ENCODE measurements at places on chromosomes 4 and X.
A peak's percentile ranks its signal among the peaks of the same experiment; 100 is the strongest.

- DNase-seq, result peak; percentile 48
Observed at GRCh38 chr4:111883557-111883999, 261.7 kb upstream of the FAM241A start.

DNA sequence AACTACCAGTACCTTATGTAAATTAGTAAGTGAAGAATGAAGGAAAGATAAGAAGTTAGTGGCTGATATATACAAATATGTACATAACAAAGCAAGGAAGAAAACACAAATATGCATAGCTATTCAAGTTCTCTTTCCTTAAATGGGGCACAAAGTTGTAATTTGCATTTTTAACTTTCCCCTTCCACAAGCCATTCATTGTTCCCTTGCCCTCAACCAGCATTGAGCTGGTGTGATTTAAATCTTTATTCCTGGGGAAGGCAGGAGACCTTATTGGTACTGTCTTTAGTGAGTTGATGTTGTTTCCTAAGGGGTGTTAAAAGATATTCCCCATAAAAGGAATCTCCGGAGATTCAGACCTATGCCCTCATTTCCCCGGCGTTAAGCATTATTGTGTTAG is 735.3 kb downstream of the PCDH18 start:
- no peak for DNase-seq

DNA sequence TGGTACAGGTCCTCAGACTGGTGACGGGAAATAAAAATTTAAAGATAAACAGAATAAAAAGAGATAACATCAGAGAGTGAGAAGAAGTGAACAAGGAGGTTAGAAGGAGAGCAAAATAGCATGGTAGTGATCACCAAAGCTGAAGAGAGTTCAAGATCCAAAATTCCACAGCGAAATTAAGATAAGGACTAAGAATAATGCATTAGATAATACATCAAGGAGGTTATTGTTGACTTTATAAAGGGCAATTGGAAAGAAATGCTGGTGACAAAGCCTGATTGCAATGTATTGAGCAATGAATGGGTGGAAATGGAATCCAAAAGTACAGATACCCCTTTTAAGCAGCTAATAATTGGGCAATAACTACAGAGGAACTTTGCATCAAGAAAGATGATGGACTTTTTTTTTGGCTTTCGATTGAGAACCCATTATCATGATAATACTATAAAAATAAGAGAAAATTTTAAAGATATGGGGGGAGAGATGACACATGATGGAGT is 101.6 kb upstream of the MAP9 start:
- DNase-seq, result no peak

GRCh38 chr4:159682996-159683395 is 580.1 kb downstream of the RAPGEF2 start:
- DNase-seq, result no peak

DNA sequence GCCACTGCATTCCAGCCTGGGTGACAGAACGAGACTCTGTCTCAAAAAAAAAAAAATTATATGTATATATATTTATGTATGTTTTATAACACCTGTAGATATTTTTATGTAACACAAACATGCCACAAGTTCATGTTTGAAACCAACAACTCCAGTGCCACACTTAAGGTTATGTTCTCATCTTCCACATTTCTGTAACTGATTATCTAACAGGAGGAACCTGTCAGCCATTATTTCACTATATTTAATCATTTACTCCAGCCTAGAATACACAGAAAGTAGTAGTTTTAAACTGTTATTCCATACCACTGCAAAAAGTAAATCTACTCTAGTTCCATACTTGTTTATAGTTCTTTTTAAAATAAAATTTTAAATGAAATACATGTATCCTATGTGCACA is 32.3 kb downstream of the MCUB start:
- DNase-seq, result no peak

GRCh38 chrX:110432091-110432905 is 73.7 kb downstream of the RTL9 start:
- DNase-seq, result no peak

DNA sequence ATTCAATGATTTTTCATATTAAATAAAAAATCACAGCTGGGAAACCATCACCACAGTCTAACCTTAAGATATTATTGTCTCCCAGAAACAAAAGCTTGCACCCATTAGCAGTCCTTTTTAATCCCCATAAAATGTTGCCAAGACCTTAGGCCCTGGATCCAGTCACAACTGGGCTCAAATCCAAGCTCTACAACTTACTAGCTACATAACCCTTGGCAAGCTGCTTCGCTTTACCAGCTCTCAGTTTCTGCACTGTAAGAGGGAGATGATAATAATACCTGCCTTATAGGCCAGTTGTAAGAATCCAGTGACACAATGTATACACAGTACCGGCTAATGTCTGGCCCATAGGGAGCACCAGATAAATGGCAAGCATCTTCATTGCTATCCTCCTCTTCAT is 400.9 kb upstream of the FGF13 start:
- peak; percentile 3 for DNase-seq

DNA sequence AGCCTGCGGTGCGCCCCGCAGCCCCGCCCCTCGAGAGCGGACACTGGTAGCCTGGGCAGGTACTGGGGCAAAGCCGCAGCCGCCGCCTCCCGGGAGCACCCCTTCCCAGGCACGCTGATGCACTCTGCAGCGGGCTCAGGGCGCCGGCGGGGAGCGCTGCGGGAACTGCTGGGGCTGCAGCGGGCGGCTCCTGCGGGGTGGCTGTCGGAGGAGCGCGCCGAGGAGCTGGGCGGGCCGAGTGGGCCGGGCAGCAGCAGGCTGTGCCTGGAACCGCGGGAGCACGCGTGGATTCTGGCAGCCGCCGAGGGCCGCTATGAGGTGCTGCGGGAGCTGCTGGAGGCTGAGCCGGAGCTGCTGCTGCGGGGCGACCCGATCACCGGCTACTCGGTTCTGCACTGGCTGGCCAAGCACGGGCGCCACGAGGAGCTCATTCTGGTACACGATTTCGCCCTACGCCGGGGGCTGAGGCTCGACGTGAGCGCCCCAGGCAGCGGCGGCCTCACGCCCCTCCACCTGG is 401 bp downstream of the SOWAHD start:
- DNase-seq, result no peak

DNA sequence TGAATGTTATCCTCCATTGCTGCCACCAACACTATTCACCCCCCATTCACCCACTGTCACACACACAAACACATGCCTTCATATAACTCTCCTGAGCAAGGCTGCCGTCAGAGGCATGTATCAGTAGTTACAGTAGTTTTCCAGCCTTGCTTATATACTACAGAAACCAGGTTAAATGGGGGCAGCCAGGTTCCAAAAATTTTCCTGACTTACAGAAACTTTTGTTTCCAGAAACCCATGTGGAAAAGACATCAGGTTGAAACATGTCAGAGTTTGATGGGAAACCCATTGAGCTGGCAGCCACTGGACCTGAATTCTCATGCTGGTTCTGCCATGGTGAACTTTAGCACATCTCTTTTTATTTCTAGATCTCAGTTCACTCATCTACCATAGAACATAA is 64.0 kb downstream of the COX18 start:
- DNase-seq, result no peak

GRCh38 chr4:119059221-119059620 is 76.4 kb upstream of the MYOZ2 start:
- no peak for DNase-seq

GRCh38 chr4:84530871-84531270 is 31.8 kb upstream of the NKX6-1 start:
- peak; percentile 5 for DNase-seq

DNA sequence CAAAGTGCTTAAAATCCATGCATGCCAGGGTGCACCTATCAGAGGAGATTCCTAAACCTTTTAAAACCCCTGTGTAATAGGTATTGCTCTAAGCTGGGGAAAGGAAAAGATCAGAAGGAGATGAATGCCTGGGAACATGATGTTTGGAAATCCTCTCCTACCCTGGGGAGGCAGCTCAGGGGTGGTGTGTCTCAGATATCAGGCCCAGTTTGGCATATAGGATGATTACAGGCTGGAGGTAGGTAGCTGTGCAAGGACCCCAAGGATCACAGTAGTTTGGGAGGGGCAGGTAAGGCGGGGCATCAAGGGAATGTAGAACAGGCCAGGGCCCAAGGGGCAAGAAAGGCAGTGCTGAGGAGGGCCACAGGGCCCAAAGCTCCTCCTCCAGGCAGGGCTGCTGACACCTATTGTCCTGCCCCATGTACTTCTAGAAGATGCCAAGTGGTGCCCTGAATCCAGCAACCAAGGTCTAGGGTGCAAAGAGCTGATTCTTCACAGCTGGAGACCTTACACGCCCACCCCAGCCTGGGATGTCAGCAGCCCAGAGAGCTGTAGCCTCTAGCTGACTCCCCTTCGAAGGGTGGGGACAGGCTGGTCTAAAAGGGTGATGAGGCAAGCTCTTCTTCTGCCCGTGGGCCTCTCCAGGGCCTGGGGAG is 17.6 kb downstream of the SASH3 start:
- no peak for DNase-seq

All from fibroblast of skin of right quadriceps (primary cell).